ENCODE measurements at places on chromosomes 4 and X.
A peak's percentile ranks its signal among the peaks of the same experiment; 100 is the strongest.

DNA sequence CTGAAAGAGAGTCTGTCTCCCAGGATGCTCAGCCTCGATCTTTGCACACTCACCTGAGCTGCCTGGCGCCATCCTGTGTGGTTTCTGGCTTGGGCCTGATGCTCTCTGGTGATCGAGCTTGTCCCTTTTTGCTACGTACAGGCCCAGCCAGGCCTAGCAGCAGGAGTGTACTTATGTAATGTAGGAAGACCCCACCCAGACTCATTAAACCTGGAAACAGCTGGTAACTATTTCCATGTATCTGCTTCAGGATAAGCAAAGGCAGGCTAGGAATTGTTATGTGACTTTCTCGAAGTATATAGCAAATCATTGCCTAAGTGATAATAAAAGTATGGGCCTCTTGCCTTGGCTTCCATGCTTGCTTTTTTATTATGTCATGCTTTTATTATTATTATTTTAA, 18.6 kb upstream of the ARSJ start:
- DNase-seq: no peak

GRCh38 chr4:154399259-154399974, 92.2 kb downstream of the DCHS2 start:
- DNase-seq: no peak

GRCh38 chrX:111410590-111411078, 1.4 kb downstream of the DCX start:
- DNase-seq: no peak

DNA sequence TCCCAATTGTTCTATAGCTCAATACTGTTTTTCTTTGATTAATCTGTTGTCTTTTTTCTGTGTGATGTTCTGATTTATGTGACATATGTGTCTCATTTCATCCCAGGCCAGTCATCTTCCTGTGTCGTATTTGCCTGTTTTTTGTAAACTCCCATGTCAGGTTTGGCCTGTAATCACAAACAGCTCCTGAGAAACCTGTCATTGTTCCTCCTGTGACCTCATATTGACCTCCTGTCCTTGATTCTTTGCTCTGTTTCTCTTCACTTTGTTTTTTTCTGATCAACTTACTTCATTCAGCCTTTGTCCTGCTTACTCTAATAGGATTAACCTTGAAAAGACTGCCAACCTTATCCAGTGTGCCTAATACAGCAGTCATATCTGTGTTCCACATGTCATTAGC, 438.3 kb downstream of the CFAP47 start:
- no peak for DNase-seq

GRCh38 chr4:81874661-81875515, 403.2 kb upstream of the RASGEF1B start:
- DNase-seq: no peak

- DNase-seq: no peak
These were observed 33.1 kb downstream of the KDM6A start for GRCh38 chrX:44906041-44906440.

GRCh38 chr4:107616838-107617389, 103.1 kb downstream of the PAPSS1 start:
- no peak for DNase-seq

DNA sequence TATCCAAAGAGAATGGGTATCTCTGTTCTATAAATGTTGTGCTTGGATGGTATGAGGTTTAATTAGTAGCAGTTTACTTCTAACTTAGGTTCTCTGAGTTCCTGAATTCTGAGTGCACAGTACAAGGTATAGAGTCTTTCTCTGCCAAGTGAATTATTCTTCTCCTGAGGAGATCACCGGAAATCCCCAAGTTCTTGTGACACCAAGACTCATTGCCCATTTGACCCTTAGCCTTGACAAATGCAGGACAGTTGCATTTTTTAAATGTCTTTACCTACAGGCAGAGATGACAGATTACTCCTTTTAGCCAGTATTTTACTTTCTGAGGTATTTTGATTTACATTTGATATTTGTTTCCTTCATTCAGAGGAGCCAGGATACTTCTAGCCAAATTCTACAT, 72.9 kb downstream of the MAOA start:
- no peak for DNase-seq

DNA sequence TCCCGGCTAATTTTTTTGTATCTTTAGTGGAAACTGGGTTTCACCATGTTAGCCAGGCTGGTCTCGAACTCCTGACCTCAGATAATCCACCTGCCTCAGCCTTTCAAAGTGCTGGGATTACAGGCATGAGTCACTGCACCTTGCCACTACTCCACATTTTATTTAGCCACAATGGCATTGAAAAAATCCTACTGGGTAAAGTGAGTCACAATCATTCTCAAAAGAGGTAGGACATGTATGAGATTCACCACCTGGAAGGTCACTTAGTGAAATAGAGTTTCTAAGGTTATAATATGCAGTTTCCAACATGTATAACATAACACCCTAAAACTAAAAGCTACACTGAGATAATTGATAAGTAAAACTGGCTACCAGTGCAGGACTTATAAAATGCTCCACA, 159.2 kb downstream of the BTC start:
- DNase-seq: no peak

GRCh38 chr4:963276-964225, 9.8 kb downstream of the DGKQ start:
- no peak for DNase-seq

- DNase-seq: no peak
These were observed 47.6 kb upstream of the DRP2 start for GRCh38 chrX:101171883-101172400.

GRCh38 chr4:48816971-48817370, 13.9 kb upstream of the OCIAD1 start:
- no peak for DNase-seq

DNA sequence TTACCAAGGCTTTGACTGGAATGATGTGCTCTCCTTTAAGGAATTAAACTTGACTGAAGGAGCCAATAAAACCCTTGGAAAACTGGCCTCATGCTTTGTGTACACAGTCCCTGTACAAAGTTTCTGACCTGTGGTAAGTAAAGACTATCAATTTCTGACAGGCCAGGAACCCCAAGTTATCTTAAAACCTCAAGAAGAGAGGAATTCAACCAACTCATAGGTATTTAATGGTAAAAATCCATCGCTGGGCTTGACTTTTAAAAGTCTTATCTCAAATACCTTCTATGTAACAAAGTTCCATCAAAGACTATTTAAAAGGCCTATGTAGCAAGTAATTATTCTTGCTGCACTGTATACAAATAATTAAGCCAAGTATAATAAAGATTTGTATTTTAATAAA, 103.7 kb upstream of the TENT5D start:
- no peak for DNase-seq

- DNase-seq: no peak
These were observed 561 bp downstream of the IRAK1 start for GRCh38 chrX:154019061-154019621.

GRCh38 chrX:131677655-131678628, 134.1 kb downstream of the OR13H1 start:
- no peak for DNase-seq

GRCh38 chr4:10808591-10808990, 124.0 kb upstream of the CLNK start:
- no peak for DNase-seq

DNA sequence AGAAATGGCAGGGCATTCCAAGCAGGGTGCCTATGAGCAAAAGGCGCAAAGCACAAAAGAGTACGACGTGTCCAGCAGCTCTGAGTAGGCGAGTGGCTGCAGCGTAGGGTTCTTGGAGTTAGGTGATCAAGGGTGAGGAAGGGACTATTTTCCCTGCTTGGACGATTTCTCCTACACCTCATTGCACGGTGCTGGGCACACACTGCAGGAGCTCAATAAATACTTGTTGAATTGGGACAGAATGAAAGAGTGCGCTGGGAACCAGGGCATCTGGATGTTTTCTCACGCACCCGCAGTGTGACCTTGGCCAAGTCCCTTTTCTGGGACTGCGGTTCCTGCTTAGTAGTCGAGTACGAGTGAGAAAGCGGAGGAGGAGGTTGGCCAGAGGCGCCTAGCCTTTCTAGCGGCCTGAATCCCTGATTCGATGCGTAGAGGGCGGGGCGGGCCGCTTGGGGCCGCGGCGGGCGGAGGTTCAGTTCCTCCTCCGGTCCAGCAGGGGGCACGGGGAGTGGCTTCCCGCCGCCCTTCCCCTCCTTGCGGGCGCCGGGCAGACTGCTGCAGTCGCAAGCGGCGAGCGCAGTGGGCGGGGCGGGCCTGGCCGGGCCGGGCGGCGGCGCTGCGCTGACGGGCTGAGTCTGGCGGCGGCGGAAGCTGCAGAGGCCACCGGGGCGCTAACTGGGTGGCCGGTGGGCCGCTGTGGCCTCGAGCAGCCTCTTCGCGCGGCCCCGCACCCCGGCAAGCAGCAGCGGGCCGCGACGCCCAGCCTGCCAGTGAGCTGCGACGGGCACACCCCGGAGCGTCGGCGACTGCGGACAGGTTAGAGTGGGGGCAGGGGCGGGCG, at the start of gene FAM199X:
TSS of gene FAM199X (plus strand) at position 560 of the 841 bp plus-strand sequence. CDS start 333 bp downstream, outside the sequence.
- DNase-seq: peak; percentile 59

GRCh38 chr4:2501034-2501594, 32.2 kb downstream of the RNF4 start:
- no peak for DNase-seq

GRCh38 chrX:39985551-39985950, 112.2 kb downstream of the BCOR start:
- no peak for DNase-seq

DNA sequence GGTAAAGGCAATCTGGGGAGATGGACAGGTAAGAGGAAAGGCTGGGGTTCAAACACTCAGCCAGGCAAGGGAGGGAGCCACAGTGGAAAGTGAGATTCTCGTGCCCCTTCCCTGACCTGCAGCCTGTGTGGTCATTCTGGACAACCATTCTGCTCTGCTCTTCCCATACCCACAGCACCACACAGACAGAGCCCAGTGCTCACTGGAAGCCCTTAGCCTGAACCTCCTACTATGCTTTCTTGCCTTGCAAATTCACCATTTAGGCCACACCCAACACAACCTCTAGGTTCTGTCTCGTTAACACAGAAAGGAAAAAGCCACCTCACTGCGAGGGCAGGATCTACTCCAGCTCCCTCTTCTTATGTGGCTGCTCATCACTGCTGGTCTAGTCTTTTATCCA, 92.7 kb downstream of the SHISA3 start:
- DNase-seq: no peak

- no peak for DNase-seq
These were observed 146.0 kb downstream of the TBL1X start for GRCh38 chrX:9610771-9611392.

DNA sequence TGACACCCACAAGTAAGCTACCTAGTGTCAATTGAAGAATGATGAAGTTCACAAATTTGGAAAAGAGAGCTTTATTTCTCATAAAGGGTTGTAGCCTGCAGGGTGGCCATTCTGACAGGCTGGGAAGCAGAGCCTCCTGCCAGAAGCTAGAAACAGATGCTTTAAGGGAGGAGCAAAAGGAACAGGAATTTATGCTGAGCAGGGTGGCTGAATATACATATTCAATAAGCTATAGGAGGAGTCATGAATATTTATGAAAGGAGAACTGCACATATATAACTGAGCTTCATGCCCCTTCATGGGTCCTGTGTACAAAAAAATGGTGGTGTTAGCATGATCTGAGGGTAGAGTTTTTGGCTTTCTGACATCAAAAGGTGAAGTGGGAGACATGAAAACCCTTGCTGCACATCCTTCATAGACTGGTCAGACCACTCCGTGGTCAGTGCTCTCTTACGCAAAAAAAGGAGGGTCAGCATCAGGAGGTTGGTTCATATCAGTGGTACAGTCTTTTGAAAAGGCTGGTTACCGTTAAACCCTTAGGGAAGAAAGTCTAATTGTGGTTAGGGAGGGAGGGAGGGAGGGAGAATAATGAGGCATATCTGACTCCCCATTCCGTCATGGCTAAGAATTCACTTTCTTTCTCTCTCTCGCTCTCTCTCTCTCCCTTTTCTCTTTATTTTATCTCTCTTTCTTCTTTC, 121.4 kb downstream of the LUZP4 start:
- DNase-seq: no peak

DNA sequence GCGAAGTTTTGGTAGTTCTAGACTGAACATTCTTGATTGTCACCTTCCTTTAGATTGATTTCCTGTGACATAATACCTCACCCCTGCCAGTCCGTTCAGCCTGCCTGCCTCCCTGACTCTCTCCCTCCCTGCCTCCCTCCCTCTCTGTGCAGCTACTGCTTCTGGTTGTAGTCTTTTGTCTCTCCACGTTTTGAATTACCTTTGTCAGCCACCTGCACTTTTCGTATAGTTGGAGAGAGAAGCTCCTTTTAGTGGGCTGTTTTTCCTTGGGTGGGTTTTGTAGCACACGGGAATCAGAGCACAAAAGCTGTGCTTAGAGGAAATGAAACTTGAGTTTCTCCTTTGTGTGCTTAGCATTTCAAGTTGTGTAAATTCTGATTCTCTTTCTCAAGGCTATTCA, 32.6 kb upstream of the MSMO1 start:
- DNase-seq: no peak

- DNase-seq: no peak
These were observed 125.0 kb upstream of the TBL1X start for GRCh38 chrX:9339603-9340491.

- DNase-seq: no peak
These were observed 63.6 kb upstream of the NKX1-1 start for GRCh38 chr4:1469607-1470392.

- DNase-seq: peak; percentile 1
These were observed 755 bp downstream of the KLHL8 start for GRCh38 chr4:87219632-87220093.

- DNase-seq: no peak
These were observed 30.1 kb downstream of the ADGRA3 start for GRCh38 chr4:22485737-22486136.

DNA sequence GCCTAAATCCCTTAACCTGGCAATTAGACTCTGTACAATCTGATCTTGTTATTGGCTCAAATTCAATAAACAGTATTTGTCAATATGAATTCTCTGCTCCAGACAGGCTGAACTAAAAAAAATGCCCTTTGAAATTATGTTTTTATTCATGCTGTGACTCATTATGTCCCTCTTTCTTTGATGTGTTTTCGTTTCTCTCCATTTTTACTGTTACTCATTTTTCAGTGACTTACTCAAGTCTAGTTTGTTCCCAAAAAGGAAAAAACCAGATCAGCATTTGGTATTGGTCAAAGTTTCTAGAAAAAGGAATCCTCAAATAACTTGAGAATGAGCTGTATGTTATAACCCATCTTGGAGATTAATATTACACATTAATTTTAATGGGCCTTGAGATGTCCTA, 40.4 kb downstream of the UNC5C start:
- no peak for DNase-seq

GRCh38 chrX:111052478-111052877, 43.5 kb upstream of the PAK3 start:
- DNase-seq: no peak

GRCh38 chrX:80810365-80810978, 795 bp upstream of the BRWD3 start:
- no peak for DNase-seq

- DNase-seq: no peak
These were observed 268.7 kb upstream of the DKK2 start for GRCh38 chr4:107304699-107305286.

GRCh38 chr4:180558427-180558826, 1684.8 kb upstream of the TENM3 start:
- no peak for DNase-seq

- DNase-seq: no peak
These were observed 48.3 kb upstream of the MND1 start for GRCh38 chr4:153296040-153296823.

Data from stimulated activated CD4-positive, alpha-beta T cell treated with anti-CD3 and anti-CD28 coated beads, Interleukin-1b, Interleukin-23, amount 100 ng/mL, for 1 hour (primary cell).